ENCODE measurements at places on chromosomes 4 and X.

GRCh38 chr4:22345678-22346077, 170.2 kb downstream of the ADGRA3 start:
- no peak for DNase-seq

DNA sequence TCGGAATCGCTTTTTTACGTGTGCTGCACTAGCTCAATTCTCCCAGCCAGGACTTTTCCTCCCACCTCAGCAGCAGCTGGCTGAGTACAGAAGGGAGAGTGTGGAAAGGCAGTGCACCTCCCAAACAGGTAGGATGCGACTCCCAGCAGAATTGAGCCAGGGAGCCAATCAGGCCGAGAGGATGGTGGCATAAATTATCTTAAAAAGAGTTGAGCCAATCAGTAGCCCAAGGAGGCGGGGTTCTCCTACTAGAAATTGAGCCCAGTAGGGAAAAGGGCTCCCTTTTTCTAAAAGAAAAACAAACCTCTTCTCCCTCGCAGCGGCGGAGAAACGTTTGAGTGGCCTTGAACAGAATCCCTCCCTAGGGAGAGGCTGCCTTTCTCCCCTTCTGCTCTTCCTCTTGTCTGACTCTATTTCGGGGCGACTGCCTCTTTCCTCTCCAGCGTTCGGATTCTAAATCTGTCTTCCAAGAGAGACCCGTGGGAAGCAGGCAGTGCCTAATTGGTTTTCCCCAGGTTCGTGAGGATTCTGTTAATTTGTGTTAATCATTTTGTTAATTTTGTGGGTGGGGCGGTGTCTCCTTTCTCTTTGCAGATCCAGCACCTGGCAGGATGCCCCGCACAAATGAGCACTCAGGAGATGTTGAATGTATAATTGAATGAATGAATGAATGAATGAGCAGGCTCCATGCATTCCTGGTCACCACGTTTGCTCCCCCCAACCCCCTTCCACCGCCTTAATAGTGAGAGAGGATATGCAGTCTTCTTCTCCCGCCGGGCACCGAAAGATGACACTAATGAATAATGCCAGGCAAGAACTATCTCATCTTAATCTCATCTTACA, at the start of gene GABRG1:
Gene GABRG1, minus strand, starts transcription at position 142 of the 843 bp plus-strand sequence. Its CDS starts 141 bp downstream, at position 1.
- no peak for DNase-seq

DNA sequence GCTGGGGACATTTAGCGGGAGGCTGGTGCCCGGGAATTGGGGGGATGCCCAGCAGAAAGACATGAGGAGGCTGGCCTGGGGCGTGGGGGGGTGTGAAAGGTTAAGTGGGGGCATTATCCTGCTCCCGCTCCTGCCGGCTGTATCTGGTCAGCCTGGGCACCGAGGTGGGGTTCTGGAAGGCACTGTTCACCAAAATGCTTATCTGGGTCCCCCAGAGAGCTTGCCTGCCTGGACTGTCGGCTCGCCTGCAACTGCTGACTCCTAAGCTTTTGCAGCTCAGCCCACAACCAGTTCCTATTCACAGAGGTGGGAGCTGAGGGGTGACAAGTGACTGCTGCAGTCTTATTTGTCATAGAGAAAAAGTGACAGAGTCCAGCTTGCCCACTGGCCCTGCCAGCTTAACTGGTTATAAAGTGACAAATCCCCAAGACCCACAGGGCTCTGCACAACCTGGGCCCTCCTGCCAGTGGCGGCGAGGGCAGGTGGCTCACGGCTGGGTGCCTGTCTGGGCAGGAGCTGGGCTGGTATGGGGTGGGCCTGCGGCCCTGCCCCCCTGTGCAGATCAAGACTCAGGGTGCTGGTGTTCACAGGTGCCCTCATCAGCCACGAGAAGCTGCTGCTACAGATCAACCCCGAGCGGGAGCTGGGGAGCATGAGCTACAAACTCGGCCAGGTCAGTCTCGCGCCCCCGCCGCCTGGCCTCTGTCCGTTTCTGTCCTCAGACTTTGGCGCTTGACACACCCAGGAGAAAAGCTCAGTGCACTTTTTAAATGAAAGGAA, 23.7 kb upstream of the MSANTD1 start:
- no peak for DNase-seq

- DNase-seq = no peak
Observed at GRCh38 chr4:130306566-130306965, 1210.6 kb downstream of the C4orf33 start.

- DNase-seq = no peak
Observed at GRCh38 chr4:186809070-186809469, 85.4 kb upstream of the FAT1 start.

- DNase-seq = no peak
Observed at GRCh38 chr4:86449746-86450588, 90.1 kb upstream of the MAPK10 start.

Measured in stimulated activated CD4-positive, alpha-beta T cell treated with anti-CD3 and anti-CD28 coated beads, Interleukin-2, amount 100 ng/mL, for 24 hours (primary cell).